Frontal cortex (tissue), 4 donors: ENCODE measurements at places on chromosomes 7 and 10.

- DNase-seq = no peak
These were observed 95.3 kb downstream of the CCSER2 start for GRCh38 chr10:84423719-84424118.

GRCh38 chr7:153835712-153836265, 216.4 kb upstream of the DPP6 start:
- no peak for DNase-seq

GRCh38 chr7:70458745-70459144, 673.2 kb upstream of the GALNT17 start:
- no peak for DNase-seq

- DNase-seq = no peak
These were observed 11.2 kb upstream of the OR2A5 start for GRCh38 chr7:144037414-144038035.

- no peak for DNase-seq
These were observed 283.4 kb downstream of the GPR37 start for GRCh38 chr7:124482229-124482628.

DNA sequence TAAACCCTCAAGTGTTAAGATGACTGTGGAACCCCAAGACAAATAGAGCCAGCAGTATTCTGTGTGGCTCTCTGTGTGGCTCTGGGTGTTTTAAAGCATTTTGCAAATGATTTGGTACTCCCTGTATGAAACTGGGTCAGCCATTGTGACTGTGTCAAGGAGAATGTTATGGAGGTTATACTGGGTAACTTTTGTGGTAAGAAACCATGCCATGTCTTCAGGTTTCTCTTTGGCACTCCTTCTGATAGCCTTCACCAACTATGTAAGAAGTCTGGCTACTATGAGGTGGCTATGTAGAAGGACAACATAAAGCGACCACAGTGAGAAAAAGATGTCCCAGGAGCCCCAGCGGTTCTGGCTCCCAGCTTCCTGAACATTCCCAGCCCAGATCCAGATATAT, 226.6 kb upstream of the RHOBTB1 start:
- no peak for DNase-seq

DNA sequence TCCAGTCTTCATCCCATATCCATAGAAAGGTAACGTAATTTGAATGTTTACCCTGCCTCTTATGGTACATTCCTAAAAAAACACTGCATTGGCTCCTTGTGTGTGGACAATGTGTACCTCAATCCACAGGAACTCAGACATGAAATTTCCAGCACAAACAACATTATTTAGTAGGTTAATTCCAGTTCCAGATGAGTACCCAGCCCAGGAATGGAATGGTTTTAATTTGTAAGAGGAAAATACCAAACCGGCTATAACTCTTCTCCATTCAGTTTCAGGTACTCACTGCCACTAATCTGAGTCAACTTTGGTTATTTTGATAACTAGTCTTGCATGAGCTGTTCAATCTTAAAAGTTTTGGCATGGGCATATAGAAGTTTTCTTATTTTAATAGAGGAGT, 39.0 kb downstream of the TFPI2 start:
- DNase-seq = no peak

- DNase-seq = no peak
These were observed 335.1 kb upstream of the SEMA3A start for GRCh38 chr7:84529480-84530205.

DNA sequence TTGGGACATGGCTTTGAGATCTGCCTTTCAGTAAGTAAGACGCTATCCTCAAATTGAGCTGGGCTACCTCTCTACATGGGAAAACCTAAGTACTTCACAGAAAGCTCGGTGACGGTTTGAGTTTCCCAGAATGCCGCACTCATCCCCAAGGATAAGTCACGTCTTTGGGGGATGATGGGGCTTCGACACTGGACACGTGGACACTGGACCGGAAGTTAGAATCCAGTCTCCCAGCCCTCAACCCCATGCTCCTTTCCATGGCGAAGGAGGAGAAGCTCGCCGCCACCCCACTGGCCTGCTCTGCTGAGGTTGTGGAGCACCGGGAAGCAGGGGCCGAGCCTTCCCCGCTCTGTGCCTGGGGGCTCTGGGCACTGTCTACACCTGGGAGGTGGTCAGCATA, 27.5 kb downstream of the PTPRE start:
- no peak for DNase-seq

DNA sequence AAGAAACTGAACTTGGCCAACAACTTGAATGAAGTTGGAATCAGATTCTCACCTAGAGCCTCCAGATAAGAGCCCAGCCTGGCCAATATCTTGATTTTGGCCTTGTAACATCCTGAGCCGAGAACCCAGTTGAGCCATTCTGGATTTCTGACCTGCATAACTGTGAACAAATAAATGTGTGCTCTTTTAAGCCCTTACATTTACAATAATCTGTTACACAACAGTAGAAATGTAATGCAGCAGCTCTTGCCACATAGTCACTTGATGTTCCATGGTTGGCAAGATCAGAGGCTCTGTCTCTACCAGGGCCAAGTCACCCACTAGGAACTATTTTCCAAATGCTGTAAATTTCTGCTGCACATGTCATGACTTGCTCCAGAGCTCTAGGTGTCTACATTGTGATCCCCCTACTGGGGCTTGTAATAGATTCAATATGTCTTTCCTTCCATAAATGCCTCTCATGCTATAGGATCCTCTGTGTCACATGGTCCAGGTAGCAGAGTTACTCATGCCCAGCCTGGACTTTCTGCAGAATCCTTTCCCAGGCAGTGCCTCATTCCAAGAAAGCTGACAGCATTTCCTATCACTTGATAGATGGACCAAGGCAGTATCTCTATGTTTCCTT, 11.4 kb upstream of the RBM20 start:
- DNase-seq = no peak

- DNase-seq = no peak
These were observed 21.6 kb upstream of the GIMAP8 start for GRCh38 chr7:150428671-150429451.

DNA sequence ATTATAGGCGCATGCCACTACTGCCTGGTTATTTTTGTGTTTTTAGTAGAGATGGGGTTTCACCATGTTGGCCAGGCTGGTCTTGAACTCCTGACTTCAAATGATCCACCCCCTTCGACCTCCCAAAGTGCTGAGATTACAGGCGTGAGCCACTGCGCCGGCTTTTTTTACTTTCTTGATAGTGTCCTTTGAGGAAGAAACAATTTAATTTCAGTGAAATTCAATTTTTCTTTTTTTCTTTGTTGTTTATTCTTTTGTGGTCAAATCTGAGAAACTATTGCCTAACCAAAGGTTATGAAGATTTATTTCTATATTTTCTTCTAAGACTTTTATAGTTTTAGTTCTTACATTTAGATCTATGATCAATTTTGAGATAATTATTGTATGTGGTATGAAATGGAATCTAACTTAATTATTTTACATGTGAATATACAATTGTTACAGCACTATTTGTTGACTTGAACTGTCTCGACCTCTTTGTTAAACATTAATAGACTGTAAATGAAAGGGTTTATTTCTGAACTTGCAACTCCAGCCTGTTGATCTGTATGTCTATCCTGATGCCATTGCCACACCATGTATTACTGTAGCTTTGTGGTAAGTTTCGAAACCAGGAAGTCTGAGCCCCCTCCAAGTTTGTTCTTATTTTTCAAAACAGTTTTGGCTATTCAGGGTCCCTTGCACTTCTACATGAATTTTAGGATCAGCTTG, 19.8 kb upstream of the RASSF4 start:
- no peak for DNase-seq

DNA sequence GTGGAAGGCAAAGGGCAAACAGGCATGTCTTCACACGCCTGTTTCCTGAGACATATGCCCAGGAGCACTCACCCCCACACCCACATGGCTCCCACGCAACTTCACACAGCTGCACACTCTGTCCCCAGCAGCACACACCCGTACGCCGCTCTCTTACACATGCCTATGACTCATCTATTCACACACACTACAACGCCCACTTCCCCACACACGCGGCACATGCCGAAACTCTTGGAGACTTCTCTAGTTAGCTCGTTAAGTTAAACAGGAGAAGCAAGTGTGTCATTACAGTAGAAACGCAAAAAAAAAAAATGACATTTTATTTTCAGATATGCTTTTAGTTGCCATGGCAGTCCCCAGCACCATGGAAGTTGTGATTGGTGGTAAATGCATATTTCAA, 6.7 kb downstream of the CALN1 start:
- DNase-seq = peak; percentile 38

DNA sequence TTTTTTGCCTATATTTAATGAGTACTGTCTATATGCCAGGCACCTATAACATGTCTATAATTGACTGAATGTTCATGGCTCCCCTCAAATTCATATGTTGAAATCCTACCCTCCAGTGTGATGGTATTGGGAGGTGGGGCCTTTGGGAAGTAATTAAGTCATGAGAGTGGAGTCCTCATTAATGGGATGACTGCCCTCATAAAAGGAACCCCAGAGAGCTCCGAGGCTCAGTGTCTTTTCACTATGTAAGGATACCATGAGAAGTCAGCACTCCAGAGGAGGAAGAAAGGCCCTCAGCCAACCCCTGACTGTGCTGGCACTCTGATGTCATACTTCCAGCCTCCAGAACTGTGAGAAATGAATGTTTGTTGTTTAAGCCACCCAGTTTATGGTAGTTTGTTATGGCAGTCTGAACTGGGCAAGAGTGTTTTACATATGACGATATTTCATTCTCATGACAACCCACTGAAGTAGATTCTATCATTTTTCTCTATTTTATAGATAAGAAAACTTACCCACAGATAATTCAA, 61.1 kb upstream of the PCGF5 start:
- DNase-seq = no peak

- no peak for DNase-seq
These were observed 6.7 kb upstream of the KLRG2 start for GRCh38 chr7:139490130-139490529.

GRCh38 chr10:47295411-47295810, 4.6 kb upstream of the GDF10 start:
- DNase-seq = no peak

DNA sequence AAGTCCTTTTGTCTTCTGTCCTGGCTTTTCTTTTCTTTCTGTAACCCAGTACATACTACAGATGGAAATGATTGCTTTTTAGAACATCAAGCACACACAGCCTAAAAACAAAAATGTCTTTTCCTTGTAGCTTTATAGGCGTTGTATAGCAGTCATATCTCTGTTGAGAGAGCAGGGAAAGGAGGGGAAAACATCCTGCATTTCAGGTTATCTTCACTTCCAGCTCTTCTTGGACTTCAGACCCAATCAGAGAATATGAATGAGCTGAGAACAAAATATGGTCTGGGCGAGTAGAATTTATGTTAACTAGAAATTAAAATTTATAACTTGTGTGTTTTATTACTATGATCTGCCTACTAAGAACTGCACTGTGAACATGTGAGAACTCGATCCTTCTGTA, 14.7 kb downstream of the TMEM60 start:
- no peak for DNase-seq

DNA sequence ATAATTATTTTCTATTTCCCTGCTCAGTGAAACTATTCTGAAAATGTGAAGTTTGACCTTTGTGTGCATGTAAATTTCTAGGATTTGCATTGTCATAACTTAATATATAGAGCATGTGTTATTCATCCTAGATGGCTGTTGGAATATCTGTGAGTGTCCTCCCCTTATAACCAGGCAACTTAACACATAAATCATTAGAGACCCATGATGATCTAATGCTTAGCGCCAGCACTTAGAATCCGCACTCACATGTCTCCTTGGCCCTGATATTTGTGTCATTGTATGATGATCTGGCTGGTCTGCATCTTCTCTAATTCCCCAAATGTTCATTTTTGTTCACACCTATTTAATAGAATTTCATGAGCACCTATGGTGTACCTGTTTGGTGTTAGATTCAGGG, 1354.5 kb downstream of the XPNPEP1 start:
- no peak for DNase-seq

DNA sequence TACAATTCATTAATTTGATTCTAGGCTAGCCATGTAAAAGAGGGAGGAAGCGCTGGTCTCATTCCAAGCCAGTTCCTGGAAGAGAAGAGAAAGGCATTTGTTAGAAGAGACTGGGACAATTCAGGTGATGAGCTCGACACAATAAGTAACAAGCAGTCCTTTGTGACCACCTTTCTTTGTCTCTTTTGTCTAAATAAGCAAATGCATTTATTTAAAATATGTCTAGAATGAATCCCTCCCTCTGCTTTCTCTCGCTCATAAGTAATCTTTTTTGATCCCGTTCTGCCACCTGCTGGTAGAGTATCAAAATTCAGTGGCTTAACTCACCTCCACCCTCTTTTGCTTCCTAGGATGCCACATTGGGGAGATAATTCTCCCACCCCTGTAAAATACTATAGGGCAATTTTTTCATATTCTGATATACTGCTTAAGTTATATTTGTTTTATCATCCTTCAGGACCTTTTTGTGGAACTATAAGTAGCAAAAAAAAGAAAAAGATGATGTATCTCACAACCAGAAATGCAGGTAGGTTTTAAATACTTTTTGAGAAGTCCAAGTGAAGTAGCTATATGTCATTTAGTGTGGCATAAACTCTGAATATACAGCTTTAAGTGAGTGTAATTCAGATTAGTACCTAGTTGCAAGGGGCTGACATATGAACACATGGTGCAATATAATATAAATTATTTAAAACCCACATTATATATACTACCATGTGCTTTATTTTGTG, 91.5 kb downstream of the GSDME start:
- DNase-seq = no peak

- DNase-seq = no peak
These were observed 383.0 kb upstream of the PCDH15 start for GRCh38 chr10:55183993-55184392.

DNA sequence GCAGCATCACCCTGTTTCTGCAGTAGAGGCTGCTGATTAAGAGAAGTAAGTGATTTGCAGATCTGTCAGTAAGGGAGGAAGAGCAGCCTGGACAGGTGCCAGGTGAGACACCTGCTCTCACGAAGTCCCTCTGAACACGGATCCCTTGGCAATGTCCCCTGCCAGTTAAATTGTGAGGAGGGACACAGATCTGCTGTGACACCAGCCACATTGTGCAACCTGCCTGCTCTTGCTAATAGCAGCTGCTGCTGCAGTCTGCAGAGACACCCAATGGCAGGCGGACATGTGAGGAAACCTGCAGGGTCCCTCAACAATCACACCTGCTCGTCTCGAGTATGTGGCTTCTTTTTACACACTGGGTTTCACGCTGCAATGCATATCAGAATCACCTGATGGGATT, 31.9 kb downstream of the ANXA11 start:
- DNase-seq = no peak

GRCh38 chr10:20767028-20767427, 130.1 kb downstream of the NEBL start:
- no peak for DNase-seq

DNA sequence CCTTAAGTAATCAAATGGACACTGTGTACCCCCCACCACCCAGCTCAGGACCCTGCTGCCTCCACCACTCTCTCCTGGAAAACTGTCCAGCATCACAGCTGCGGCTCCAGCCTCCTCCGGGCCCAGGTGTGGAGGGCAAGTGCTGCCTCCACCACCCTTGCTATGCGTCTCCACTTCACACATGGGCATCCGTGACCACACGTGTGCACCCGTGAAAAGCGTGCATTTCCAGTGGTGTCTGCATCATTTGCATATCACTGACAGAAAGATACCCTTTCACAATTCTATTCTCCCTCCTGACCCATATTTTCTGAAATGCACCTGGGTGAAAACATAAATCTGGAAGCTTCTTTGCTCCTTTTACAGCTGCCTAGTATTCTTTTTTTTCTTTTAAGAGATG, 89.7 kb upstream of the PDGFA start:
- no peak for DNase-seq
